ENCODE measurements at places on chromosomes 7 and 10. TPM values are rescaled to one million over a fixed set of nuclear protein-coding genes. Genes with fewer than 3 reads are reported as not detected.

The OPN1SW gene
- polyA plus RNA-seq, result not detected

DNA sequence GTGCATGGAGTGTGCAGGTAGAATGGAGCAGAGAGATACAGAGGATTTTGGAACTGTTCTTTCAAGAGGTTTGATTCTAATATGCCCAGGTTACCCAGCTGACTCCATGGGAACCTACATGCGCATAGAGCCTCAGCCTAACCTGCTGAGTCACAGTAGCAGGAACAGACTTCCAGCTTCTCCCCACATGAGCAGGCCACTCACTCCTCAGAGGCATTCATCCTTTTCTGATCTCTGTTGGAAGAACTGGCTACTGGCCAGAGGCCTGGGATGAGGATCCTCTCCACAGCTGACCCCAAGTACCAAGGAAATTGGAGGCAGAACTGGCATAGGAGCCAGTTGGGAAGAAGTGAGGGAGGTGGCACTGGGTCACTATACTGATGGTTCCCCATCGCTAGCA is 17.9 kb upstream of the CCSER2 start:
- DNase-seq, result no peak

GRCh38 chr10:78605800-78606350 is 462.9 kb upstream of the ZMIZ1 start:
- peak; percentile 22 for DNase-seq

- no peak for DNase-seq
Measured at GRCh38 chr10:124474514-124475070, 13.0 kb downstream of the LHPP start.

The GIMAP1 gene
- not detected for polyA plus RNA-seq

DNA sequence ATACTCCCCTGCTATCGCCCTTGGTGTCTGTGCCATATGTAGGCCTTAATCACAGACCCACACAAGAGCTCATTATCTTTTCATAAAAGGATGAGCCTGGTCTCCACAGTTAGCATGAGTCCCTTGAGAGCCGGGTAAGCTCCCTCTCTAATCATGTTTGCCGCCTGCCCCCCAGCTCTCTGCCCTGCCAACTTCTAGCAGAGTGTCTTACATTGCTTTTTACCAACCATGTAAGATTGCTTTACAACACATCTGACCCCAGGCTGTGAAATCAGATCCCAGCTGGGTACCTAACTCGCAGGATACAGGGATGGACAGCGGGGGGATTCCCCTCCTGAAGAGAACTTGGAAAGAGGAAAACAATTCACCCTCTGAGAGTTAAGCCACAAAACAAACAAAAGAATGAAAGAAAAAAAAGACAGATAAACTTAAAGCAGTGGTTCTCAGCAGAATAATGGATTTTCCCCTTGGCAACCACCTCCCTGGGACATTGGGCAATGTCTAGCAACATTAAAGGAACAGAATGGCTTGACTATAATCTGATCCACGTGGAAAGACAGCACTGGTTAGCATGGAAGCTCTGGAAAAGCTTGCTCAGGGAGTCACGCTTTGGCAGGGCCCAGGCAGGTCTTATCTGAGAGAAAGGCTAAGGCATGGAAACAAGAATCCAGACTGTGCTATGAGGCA is 39.4 kb upstream of the ATOH7 start:
- no peak for DNase-seq

GRCh38 chr10:86329093-86329710 is 37.4 kb downstream of the GRID1 start:
- DNase-seq, result no peak

- DNase-seq, result no peak
Measured at GRCh38 chr7:18437101-18437500, 58.4 kb upstream of the HDAC9 start.

GRCh38 chr7:51354434-51354833 is 37.8 kb upstream of the COBL start:
- DNase-seq, result no peak

DNA sequence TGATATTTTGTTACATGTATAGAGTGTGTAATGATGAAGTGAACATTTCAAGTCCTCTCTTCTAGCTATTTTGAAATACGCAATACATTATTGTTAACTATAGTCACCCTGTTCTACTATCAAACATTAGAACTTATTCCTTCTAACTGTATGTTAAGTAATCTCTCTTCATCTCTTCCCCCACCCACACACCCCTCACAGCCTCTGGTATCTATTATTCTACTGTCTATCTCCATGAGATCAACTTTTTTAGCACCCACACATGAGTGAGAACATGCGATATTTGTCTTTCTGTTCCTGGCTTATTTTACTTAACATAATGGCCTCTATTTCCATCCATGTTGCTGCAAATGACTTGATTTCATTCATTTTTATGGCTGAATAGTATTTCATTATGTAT is 57.7 kb upstream of the EGR2 start:
- DNase-seq, result no peak

DNA sequence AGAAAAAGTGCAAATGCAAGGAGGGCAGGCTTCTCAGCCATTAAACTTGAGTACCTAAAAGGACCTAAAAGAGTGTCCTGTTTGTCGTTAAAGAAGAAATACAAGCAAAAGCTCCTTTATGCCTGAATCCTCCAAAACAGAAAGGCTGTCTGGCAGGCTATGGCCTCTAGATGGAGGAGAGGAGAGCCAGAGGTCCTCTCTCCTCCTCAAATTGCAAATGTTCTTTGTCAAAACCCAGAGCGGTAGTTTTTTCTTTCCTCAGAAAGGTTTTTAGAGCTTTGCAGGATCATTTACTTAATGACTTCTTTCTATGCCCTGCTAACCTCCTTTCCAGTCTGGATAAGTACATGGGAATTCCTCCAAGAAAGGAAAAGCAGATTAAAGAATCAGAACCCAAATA is 1.9 kb upstream of the SORCS1 start:
- no peak for DNase-seq

The MMP21 gene
- polyA plus RNA-seq, result not detected

The PDCD4 gene
- polyA plus RNA-seq, result 43.8 TPM

DNA sequence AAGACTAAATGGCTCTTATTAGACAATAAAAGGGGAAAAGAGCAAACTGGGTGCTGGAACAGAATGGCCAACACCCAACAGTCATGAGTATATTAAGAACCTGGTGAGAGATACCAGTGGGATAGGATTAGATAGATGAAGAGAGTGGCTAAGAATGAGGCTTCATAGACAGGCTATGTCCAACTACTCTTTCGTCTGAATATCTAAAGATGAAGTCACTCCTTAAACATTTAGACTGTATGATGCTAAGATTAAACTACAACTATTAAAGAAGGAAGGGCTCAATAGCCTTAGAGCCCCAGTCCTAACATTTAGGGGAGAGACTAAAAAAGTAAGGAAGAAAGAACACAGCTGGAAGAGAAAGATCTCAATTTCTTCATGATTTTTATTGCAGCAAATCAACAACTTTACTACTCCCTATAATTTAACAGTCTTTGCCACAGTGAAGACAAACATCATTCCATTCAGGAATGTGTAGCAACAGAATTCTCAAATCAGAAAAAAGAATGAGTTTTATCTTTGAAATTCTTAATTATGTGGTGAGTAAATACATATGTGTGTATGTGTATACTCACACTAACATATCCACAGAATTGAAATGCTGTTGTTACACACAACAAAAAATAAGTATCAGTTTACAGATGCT is 45.6 kb downstream of the CACNA2D1 start:
- no peak for DNase-seq

DNA sequence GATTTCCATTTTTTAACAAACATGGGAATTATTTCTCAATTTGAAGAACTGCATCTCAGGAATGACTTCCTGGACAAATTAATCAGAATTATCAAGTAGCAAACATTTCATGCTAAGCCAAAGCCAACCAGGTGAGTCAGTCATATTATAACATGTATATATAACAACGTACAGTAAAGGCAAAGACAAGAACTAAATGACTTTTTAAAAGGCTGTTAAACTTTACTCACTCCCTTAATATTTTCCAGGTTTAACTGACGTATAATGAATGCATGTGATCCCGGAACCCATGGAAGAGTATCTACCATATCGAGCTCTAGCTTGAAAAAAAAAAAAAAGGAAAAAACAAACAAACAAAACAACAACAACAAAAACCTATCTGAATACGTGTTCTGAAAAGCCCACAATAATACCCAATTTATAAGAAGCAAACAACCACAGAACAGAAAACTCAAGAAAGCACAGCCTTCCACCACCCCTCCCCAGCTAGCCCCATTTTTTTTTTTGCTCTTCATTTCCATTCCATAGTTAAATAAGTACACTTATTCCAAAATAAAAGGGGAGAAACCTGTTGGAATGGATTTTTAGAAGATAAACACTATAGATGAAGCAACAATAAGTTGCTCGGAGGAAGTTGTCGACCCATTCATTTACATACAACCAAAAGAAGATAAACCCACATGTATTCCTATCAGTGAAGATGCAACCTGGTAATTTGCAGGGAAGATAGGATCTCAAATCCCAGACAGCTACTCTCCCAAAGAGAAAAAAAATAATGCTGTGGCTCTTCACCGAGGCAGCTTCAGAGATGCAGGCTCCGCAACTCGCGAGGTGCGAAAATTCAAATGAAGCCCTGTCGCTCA is 537 bp downstream of the NAPEPLD start:
- peak; percentile 22 for DNase-seq

GRCh38 chr10:69842882-69843281 is 41.2 kb downstream of the COL13A1 start:
- DNase-seq, result no peak

- DNase-seq, result no peak
Measured at GRCh38 chr10:74233281-74233680, 82.3 kb downstream of the ADK start.

DNA sequence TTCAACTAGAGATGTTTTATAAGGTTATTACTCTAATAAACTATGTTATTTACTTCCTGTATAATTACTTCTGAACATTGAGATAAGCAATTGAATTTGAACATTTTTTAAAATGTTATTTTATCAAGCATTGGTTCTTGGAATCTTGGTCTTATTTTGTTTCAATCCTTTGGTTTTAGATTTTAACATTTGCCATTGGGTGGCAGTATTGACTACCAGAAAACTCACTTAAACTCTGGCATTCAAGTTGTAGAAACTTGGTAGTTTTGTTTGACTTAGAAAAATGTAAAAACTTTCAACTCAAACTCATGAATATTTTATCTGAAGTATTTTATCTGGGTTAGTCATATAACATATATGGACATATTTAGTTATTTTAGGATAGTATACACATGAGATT is 48.1 kb downstream of the ATRNL1 start:
- DNase-seq, result peak; percentile 12

- no peak for DNase-seq
Measured at GRCh38 chr10:38050212-38050611, 39.7 kb downstream of the ZNF33A start.

GRCh38 chr10:107618504-107618994 is 454.0 kb upstream of the SORCS1 start:
- DNase-seq, result no peak

The ABCA13 gene
- 0.23 TPM for polyA plus RNA-seq

GRCh38 chr7:66662646-66663264 is 34.1 kb downstream of the KCTD7 start:
- DNase-seq, result no peak

Measured in foreskin keratinocyte (primary cell).